ENCODE measurements at places on chromosomes 12 and 14.
A peak's percentile ranks its signal among the peaks of the same experiment; 100 is the strongest.

DNA sequence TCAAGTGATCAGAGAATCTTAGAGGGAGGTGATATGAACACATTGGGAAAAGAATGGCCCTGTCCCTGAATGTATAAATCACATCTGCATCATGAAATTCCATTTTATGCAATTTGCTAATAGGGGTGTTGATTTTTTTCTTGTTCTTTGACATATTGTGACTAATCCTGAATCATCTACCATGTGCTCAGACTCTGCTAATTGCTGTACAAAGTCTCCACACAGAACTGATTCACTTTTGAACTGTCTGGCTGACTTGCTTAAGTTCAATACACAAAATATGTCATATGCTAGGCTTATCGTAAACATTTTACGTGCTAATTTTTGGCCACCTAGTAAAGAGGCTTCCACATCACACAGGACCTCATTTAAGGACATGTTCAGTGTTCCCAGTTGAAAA lies 2.6 kb downstream of the TMEM132D start:
- DNase-seq, result no peak

- DNase-seq, result peak; percentile 33
Measured at GRCh38 chr12:46675736-46676135, 150.1 kb downstream of the SLC38A4 start.

DNA sequence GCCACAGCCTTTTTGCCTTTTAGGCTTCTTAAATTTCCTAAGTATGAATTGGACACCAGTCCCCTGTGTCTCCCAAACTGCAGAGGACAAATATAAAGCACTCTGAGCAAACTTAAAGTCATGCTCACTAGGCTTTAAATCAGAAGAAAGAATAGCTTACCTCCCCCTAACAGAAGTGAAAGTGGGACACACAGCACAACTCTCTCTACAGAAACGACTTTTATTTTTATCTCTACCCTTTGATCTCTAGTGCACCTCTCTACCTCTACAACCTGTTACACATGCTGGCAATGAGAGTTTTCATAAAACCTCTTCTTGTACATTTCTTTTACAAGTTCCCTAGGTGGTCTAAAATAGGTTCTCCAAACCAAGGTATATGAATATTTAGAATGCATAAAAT lies 19.7 kb downstream of the IAPP start:
- no peak for DNase-seq

DNA sequence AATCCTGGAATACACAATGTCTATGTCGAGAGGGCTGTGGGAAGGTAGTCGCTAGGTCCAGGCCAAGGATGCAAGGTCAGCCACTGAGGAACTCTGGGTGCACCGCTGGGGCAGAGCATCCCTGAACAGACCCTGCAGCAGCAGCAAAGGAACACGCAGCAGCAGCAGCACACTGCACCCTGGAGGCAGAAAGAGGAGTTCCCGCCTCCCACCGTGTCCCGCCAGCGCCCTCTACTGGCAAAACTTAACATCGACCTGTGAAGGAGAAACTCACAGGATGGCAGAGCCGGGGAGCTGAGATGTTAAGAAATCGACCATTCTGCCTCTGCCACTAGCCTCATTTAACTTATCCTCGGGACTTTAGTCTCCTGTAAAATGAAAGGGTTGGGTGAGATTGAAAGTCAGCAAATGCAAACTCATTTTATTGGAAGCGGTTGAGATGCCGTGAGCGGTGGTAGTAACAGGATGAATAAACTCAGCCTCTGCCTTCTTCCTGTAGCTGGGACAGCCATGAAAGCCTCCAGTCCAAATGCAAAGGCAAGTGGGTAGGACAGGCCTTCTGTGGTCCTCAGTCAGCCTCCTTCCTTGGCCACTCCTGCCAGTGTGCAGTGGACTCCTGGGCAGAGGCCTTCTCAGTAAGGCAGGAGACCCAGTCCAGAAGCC lies 45.6 kb downstream of the STAB2 start:
- peak; percentile 30 for DNase-seq

- DNase-seq, result no peak
Measured at GRCh38 chr12:80504389-80505163, 60.5 kb downstream of the PTPRQ start.

Data from CD4-positive, alpha-beta T cell treated with Interleukin-2 at 100 ng/mL for 4 hours (primary cell).